ENCODE measurements at places on chromosomes 3 and 15.
A peak's percentile ranks its signal among the peaks of the same experiment; 100 is the strongest.

DNA sequence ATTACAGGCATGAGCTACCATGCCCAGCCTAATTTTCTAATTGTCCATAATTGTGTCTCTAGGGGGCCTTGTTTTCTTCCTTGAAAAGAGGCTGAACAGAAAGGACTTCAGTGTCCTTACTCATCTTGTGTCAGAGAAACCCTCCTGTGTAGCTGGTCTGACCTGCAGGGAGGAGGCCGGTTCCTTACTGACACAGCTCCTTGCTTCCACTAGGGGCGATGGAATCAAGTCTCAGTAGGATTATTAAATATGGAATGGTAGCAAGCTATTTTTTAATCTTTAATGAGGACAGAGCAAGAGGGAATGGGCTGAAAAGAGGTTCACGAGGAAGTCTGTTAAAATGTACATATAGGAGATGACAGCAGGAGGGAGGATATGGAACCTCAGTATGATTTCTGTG lies 8.6 kb downstream of the LPCAT4 start:
- no peak for DNase-seq

- DNase-seq, result no peak
Observed at GRCh38 chr3:159032311-159032710, 230.5 kb downstream of the MFSD1 start.

- DNase-seq, result no peak
Observed at GRCh38 chr15:66785637-66786036, 83.6 kb downstream of the SMAD6 start.

DNA sequence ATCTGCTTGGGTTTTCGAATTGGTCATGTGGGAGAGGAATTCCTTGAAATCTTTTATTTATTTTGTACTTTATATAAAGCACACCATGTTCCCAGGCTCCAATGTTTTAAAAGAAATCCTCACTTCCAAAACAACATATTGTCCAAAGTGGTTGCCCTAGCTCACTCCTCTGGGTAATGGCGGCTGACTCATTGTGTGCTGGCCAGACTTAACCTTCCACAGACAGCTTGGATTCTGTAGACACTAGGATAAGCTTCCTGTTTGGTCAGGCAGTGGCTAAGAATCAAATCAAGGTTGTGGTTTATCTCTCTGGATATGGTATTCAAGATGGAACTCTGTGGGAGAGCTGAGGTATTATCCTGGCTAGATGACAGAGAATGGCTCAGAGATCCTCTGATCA lies 55.8 kb upstream of the FAM98B start:
- peak; percentile 15 for DNase-seq

- no peak for DNase-seq
Observed at GRCh38 chr15:91861223-91861622, 7.7 kb downstream of the SLCO3A1 start.

DNA sequence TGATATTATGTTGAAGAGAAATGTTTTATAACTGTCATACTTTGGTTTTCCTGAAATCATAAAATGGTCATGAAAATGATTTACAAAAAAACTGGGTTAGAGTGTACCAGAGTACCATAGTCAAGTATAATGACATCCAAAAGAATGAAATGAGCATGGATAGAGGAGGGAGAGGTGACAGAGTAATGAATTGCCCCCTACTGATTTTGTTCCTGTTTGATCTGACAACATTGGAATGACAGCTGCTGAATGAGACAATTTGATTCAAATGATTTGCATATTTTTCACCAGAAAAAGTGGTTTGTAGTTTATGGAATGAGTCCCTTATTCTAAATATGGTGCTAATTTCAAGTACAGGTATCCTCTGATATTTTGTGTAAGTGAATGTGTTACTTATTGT lies 271.7 kb downstream of the CNTN4 start:
- DNase-seq, result no peak

DNA sequence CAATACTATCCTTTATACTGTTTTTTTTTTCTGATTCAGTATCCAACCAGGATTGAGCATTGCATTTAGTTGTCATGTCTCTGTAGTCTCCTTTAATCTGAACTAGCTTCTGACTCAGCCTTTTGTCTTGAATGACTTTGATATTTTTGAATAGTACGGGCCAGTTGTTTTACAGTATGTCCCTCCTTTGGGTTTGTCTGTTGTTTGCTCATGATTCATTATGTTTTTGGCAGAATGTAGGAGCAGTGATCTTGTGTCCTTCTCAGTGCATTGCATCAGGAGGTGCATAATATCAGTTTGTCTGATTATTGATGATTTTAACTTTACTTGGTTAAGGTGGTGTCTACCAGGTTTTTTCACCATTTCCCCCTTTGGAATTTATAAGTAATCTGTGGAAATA lies 20.5 kb downstream of the EXOG start:
- no peak for DNase-seq

DNA sequence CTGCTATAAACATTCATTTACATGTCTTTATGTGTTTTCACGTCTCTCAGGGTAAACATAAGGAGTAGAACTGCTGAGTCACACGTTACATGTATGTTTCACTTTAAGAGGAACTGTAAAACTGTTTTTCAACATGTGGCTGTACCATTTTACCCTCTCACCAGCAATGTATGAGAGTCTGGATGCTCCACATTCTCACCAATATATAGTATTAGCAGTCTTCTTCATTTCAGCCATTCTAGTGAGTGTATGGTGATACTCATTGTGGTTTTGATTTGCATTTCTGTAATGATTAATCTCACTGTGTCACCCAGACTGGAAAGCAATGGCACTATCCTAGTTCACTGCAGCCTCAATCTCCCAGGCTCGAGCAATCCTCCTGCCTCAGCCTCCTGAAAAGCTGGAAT lies 37.1 kb downstream of the PHC3 start:
- no peak for DNase-seq

DNA sequence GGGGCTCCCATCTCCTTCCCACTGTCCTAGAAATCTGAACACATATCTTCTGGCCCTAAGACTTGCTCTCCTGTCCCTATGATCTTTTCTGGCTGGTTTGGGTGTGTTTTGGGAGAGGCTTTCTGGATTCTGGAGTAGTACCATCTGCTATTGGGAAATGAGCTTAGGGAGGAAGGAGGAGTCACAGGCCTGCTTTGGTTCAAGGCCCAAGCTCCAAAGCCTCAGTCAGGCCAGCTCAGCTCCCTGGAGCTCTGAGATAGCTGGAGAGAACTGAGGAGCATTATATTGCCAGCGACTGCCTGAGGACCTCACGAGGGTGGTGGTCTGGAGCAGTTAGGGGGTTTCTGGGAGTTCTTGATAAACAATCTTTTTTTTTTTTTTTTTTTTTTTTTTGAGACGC lies 18.7 kb downstream of the RASGRF1 start:
- DNase-seq, result no peak

- no peak for DNase-seq
Observed at GRCh38 chr3:149013726-149014125, 22.4 kb downstream of the GYG1 start.

DNA sequence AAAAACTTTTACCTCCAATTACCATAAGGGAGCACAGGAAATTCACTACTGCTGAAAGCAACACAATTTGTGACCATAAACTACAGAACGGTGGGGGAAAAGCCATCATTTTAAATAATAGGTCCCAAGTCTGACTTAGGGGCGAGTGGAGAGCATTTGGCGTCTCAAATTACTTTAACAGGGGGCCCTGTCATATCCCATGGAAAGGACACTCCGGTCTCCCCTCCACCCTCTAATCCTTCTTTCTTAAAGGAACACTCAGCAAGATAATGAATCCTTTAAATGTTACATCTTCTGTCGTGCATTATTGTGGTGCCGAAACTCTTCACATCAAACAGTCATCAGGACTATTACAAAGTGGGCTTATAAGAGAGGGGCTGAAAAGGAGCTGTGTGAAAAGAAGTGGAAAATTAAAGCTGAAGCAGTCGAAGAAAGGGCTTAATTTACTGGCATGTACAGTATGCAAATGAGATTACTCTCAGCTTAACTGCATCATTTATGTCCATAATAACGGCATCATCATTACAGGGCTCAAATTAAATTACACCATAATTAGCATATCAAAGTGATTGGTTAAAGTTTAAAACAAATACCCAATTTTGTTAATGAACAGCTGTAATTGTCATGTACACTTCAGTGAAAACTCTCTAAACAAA lies 342.2 kb downstream of the FOXP1 start:
- DNase-seq, result no peak

- DNase-seq, result no peak
Observed at GRCh38 chr3:72361990-72362389, 486.3 kb downstream of the SHQ1 start.

DNA sequence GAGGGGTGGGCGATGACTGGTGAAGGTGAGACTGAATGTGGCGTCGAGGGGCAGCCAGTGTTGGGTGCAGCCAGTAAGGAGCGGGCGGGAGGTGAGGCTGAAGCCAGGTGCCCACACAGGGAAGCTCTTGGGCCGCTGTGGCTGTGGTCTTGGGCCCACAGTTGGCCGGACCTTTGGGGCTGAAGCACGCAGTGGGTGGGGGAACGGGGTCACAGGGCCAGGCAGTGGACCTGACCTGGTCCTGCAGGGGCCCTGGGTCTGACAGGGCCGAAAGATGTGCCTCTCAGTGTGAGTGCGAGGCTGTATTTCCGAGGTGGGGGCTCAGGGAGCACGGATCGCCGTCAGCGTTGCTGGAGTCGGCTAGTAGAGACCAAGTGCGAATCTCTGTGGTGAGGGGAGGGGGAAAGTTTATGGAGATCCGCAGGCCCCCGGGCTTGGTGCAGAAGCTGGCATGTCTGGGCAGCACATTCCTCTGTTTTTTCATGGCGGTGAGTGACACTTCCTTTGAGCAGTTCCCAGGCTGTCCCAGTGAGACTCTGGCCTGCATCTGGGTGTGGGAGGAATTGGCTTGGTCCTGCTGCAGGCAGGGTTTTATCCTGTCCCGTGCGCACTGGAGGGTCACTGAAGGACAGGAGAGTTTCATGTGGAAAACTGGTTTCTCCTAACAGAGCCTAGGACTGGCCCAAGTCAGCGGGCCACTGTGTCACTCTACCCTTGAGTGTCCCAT lies 100.8 kb downstream of the TMEM266 start:
- no peak for DNase-seq

GRCh38 chr3:48320996-48321395 lies 12.5 kb downstream of the SPINK8 start:
- DNase-seq, result no peak

DNA sequence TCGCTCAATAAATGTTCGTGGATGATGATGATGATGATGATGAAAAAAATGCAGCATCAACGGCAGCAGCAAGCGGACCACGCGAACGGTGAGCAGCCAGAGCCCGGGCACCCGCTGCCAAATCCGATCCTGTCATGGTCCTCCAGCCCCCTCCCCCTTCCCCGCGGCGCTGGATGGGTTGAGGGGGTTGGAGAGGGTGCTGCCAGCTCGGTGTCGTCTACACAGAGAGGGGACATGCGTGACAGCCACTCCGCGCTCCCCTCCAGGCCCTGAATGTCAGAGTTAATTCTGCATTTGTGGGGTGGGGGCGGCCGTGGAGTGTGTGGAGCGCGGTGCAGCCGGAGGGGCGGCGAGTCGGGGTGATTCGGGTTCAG lies 722 bp downstream of the CACNA1D start:
- DNase-seq, result no peak

DNA sequence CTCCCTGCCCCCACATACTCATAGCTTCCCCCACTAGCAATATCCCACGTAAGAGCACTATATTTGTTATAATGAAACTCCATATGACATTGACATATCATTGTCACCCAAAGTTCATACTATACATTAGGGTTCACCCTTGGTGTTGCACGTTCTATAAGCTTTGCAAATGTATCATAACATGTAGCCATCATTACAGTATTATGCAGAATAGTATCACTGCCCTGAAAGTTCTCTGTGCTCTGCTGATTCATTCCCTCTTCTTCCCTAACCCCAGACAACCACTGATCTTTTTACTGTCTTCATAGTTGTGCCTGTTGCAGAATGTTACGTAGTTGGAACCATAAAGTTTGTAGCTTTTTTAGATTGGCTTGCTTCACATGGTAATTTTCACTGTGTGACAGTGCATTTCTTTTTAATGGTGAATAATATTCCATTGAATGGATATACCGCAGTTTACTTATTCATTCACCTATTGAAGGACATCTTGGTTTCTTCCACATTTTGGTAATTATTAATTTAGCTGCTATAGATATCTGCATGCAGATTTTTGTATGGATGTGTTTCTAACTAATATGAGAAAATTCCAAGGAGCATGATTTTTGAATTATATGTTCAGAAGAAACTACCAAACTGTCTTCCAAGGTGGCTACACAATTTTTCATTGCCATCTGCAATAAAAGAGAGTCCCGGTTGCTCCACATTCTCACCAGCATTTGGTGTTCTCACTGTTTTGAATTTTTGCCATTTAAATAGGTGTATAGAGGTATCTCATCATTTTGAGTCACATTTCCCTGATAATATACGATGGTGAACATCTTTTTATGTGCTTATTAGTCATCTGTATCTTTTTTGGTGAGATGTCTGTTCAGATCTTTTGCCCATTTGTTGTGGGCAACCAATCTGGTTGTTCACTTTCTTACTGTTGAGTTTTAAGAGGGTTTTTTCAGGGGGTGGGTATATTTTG lies 59.7 kb downstream of the CD200 start:
- no peak for DNase-seq

- DNase-seq, result no peak
Observed at GRCh38 chr15:69748131-69748530, 295.5 kb downstream of the RPLP1 start.

- DNase-seq, result no peak
Observed at GRCh38 chr15:64806509-64806908, 18.9 kb downstream of the PIF1 start.

DNA sequence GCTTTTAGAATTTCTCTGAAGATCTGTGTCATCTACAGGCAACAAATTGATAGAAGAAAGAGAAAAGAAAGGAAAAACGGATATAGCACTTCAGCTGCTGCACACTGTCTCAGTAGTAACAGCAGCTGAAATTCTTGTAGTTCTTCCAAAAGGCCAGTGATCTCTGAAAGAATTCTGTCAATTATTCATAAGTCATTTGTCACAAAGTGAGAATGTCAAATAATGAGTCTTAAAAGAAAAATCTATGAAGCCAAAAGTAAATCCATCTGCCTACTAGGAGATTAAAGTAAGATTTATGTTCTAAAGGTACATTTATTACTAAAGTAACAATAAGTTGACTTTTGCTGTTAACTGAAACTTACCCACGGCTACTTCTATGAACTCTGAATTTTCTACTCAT lies 24.6 kb downstream of the IFT80 start:
- peak; percentile 13 for DNase-seq

DNA sequence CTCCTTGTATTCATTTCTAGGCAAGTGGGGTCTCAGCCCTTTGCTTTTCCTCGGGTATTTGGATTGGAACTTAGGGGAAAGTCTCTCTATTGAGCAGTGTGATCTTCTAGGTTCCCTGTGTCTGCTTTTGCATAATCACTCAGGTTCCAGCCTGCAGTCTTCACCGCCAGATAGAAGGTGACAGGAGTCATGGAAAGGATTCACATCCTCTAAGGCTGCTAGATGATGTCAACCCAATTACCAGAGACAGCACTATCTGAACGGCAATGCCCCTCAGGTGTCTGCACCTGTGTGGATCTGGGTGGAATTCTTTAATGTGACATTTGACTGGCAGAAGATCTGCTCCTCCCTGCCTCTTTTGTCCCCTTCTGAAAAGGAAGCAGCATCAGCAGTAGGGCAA lies 177.7 kb downstream of the P3H2 start:
- DNase-seq, result no peak

- DNase-seq, result no peak
Observed at GRCh38 chr3:188841906-188842305, 329.9 kb upstream of the TPRG1 start.

Measured in retinal pigment epithelial cell (primary cell).